ENCODE measurements at places on chromosomes 5 and 9.

DNA sequence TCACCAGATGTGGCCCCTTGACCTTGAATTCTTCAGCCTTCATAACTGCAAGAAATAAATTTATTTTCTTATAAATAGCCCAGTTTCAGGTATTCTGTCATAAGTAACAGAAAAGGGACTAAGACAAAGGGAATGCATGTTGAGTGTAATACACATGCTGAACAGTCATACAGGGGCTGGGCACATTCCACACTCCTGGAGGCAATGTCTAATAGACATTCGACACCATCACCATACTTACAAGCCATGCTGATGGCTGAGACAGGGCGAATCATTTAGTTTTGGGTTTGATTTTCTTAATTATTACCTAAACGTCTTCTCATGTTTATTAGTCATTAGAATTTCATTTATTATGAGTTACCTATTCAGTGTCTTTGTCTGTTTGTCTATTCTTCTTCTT lies 68.5 kb downstream of the TENT4A start:
- no peak for DNase-seq

- no peak for DNase-seq
These were observed 832.8 kb downstream of the NR2F1-AS1 start for GRCh38 chr5:92748072-92748676.

GRCh38 chr5:169265888-169266287 lies 35.1 kb downstream of the SLIT3 start:
- no peak for DNase-seq

DNA sequence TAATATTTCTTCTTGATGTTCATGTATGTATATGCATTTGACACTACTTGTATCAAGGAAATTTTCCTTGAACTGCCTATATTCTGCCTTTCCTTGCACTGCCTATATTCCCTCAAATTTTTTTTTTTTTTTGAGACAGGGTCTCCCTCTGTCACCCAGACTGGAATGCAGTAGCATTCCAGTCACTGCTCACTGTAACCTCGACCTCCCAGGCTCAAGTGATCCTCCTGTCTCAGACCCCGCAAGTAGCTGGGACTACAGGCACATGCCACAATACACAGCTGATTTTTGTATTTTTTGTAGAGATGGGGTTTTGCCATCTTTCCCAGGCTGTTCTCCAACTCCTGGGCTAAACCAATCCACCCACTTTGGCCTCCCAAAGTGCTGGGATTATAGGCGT lies 4.1 kb downstream of the HMGCS1 start:
- DNase-seq: no peak

GRCh38 chr9:104088416-104088815 lies 5.7 kb upstream of the SMC2 start:
- no peak for DNase-seq
